ENCODE measurements at places on chromosomes 12 and 14.

DNA sequence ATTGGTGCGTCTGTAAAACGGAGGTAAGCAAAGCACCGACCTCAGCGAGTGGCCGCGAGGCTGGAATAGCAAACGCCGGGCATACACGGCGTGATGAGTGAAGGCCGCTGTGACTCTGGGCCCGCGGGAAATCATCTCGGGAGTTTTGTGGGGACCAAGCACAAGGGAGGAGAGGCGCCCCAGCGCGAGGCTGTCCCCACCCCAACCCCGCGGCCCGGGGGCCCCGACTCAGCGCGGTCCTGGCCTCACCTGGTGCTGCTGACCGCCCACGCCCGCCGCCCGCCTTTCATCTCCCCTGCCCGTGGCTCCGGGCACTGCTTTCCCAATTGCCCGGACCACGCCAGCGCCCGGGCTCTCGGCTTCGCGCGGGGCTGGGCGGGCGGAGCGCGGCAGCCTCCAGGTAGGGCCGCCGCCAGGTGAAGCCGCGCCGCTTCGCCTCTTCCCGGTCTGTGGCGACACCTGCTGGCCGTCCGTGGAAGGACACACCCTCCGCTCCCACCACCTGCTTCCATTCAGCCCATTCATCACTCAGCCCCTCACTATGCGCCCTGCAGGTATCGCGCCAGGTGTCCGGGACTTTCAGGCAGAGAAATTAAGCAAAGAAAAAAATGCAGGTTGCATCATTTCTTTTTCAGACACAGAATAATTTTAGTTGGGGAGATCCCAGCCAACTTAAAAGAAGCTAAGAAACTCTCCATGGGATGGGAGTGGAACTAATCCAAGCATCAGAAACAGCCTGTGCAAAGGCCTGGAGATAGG, 360.4 kb downstream of the MED13L start:
- peak; percentile 69 for DNase-seq

DNA sequence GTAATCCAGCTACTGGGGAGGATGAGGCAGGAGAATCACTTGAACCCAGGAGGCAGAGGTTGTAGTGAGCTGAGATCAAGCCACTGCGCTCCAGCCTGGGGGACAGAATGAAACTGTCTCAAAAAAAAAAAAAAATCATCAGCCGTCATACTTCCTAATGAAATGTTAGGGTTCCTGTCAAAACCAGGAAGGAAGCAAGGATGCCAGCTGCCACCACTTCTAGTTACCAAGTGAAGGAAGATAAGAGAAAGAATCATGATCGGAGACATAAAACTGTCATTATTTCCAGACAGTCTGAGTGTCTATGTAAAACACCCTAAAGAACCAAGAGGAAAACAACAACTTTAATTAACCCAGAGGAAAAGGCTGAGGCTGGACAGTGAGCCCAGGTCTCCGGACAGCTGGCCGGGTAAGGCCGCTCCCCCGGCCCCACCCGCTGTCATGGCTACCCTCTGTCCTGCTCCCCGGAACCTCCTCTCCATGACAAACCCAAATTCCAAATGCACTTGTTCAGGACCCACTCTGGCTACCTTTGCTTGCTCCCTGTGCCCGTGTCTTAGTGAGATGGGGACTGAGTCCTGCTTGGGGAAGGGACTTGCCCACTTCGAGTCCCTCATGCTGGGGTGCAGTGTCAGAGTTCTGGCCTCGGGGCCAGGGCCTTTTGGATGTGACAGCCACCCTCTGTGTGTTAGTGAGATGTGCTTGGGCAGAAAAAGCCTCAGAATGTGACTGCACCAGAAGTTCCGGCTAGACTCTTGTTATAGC, 29.0 kb downstream of the SLC6A12 start:
- no peak for DNase-seq

DNA sequence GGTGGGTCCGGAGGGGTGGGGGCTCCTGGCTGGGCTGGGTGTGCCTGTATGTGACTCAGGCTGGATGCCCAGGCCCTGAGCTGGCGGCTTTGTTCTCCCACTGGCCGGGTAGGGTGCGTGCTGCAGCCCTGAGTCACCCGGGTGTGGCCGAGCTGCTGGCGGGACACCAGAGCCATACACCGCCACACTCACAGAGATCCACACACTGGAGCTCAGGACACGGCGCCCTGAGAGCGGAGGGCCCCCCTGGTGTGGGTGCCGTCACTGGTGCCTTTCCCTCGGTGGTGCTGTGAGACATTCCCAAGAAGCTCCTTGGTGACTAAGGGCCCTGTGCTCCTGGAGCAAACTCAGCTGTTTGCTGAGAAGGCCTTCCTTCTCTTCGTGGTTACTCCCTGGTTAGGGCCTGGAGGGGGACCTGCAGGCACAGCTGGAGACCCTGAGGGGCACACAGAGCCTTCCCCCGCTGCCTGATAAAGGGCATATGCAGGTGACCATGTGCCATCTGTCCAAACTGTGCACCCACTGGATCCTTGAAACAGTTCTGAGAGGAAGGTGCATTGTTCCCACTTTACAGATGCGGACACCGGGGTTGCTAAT, 44.3 kb downstream of the KRT80 start:
- no peak for DNase-seq

- DNase-seq, result peak; percentile 72
Measured at GRCh38 chr12:24902511-24903328, 46.2 kb downstream of the BCAT1 start.

DNA sequence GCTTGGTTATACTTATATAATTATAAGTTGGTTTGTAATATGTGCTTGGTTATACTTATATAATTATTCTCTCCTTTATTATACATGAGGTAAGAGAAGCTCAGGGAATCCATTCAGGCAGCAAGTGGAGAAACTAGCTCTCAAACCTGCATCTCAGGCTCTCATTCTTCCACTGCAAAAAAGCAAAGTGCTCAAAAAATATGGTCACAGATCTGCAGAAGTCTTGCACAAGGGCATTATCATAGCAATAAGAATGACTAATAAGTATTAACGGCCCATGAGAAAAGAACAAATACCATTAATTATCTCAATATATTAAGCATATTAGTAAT, 476 bp upstream of the TRAFD1 start:
- DNase-seq, result no peak

DNA sequence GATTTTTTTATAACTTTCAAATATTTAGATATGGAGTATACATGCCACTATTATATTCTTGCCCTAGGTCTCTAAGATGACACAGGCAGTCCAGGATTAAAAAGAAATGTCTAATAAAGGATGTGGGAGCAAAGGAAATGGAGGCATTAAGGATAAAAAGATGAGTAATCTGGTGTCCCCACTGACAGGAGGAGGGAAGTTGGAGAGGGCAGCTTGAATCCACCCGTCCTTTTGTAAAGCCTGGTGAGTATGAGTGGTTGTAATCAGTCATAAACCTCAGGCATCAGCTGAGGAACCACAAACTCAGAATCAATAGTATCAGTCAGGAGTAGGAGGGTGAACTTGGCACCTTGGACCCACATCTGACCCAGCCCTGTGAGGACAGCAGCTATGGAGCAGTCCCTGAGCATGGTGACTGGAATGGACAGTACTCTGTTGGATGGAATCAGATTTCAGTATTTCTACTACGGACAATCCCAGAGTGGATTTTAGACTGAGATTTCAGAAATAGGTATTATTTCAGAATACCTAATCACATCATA, 100.5 kb downstream of the EXOC5 start:
- DNase-seq, result no peak

- peak; percentile 30 for DNase-seq
Measured at GRCh38 chr12:11727133-11727664, 77.7 kb downstream of the ETV6 start.

GRCh38 chr12:56761812-56762211, 1.3 kb upstream of the HSD17B6 start:
- DNase-seq, result no peak

DNA sequence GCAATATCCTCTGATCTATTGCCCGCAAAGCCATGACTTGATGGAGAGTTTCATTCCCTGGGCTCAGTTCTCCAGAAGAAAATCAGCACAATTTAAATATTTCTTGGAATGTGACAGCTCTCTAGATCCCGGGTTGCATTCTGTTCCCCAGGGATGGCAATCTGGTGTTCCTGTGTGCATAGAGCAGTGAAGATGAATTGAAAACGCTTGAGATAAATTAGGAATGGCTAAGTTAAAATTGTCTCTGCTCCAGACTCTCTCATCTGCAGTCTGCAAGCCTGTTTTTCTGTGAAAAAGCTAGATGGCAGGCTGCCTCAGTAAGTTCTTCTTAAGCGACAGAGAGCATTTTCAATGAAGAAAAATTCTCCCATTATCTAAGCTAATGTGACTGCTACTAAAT, 582.5 kb upstream of the MGAT4C start:
- no peak for DNase-seq

DNA sequence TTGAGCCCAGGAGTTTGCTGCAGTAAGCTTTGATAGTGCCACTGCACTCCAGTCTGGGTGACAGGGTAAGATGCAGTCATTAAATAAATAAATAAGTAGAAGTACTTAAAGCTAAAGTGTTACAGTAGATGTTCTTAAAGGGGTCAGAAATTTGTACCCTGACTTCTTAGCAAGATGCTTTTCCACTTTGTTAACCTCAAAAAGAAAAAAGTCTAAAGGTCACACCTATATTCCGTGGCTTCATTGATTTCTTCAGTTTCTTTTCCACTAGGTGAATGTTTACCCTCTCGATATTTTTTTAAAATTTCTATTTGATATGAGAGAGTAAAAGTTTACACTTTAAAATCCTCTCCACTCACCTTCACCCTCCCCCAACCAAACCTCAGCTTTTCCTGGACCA, 64.3 kb upstream of the PLEKHA5 start:
- DNase-seq, result no peak

DNA sequence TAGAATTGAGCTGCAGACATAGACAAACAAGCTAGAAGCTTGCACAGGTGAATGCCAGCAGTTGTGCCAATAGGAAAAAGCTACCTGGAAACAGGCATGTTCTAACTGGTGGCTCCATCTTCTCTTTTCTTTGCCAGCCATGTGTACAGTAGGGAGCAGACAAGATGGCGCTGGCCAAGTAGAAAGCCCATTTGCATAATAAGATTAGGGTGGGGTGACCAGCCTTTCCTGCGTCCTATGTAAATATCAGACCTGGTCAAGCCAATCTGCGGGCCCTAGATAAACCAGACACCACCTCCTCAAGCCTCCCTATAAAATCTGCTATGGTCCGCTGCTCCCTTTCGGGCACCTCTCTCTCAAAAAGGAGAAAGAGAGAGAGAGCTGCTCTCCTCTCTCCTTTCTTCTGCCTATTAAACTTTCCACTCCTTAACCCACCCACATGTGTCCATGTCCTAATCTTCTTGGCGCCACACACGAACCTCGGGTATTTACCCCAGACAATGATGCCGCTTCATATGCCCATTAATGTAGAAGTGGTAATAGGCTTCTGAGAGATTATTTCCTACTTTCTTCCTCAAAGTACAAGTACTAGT, 201.0 kb downstream of the SLC25A21 start:
- no peak for DNase-seq

GRCh38 chr14:77607741-77608302, 8.6 kb downstream of the SPTLC2 start:
- no peak for DNase-seq

GRCh38 chr14:89429199-89430181, 12.5 kb upstream of the FOXN3 start:
- DNase-seq, result no peak

Measured in T-helper 1 cell (primary cell).